ENCODE measurements at places on chromosomes 13 and 19. TPM values are rescaled to one million over a fixed set of nuclear protein-coding genes. Genes with fewer than 3 reads are reported as not detected.

DNA sequence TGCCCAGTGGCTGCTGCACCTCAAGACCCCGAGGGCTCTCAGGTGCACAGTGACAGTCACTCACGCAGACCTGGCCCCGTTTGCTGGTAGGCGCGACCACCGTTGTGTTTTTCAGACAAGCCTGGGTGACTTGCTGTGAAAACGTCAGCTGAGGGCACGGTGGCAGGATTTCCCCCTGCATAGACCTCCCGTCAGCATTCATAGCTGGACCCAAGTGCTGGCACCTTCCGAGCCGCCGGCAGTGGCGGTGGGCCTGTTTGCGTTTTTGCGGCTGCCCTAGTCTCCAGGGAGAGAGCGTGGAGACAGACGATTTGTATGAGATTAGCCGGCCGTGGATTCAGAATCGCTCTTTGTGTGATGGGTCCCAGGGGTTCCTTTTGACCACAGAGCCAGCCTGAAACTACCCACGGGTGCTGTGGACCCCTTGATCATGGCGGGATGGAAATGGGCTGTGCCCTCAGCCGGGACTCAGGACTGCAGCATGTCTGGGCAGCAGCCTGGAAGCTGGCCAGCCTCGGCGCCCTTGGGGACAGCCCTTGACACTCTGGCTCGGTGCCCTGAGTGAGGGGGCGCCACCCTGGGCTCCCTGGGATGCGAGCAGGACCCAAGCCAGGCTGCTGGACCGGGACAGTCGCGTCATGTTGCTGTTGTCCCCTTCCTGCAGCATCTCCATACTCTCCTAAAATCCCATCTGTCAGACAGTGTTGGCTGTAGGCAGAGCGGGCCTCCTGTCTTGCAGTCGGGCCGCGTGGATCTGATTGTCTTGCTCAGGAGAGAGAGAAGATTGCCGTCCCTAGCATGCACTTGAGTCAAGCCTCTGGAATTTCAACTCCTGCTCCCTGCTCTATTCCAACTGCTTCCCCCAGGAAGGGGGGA lies 8.6 kb downstream of the KDM4B start:
- no peaks in the 10 kb centered on the region for H3K27me3 ChIP-seq
- peaks cover 2% of the 10 kb centered on the region for H3K36me3 ChIP-seq
- peaks cover 15% of the 10 kb centered on the region for H3K4me1 ChIP-seq
- H3K4me3 ChIP-seq: no peak overlapping the region
- no peak for DNase-seq
- no peak overlapping the region for H3K27ac ChIP-seq

The CRX gene
- not detected for total RNA-seq

DNA sequence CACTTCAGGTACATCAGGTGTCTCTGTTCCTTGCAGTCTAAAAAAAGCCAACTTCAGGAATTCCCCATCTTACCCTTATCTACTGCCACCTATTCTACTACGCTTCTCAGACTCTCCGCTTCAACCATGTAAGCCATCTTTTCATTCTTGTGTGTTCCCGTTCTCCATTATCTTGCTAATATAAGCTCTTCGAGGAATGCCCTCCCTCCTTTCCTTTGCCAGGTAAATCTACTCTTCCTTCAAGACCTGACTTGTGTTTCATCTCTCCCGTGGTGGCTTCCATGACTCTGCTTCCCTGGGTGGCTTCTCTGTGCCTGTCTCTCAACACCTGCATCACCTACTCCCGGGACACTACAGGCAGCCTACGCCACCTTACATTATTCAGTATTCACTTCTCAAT lies 42.3 kb upstream of the MEDAG start:
- no peaks in the 10 kb centered on the region for H3K36me3 ChIP-seq
- peaks cover 15% of the 10 kb centered on the region for H3K27me3 ChIP-seq
- no peak overlapping the region for H3K4me3 ChIP-seq
- no peak for DNase-seq
- H3K27ac ChIP-seq: no peak overlapping the region

DNA sequence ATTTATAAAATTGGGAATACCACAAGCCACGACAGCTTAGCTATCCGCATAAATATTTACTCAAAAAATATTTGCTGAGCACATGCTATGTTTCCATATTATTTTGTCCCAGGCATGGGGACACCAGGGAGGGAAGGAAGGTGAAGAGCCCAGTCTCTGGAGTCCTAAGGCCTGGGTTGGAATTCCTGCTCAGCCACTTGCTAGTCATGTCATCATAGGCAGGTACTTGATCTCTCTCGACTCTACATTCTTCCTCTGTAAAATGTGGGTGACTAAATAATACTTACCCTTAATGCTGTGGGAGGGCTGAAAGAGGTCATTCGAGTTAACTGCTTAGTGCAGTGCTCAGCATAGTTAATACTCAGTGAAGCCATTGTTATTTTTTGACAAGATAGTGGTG lies 4.3 kb upstream of the RNASEH2B start:
- H3K27me3 ChIP-seq: peaks cover 5% of the 10 kb centered on the region
- peaks cover 13% of the 10 kb centered on the region for H3K4me1 ChIP-seq
- no peak for DNase-seq
- H3K27ac ChIP-seq: no peak overlapping the region

DNA sequence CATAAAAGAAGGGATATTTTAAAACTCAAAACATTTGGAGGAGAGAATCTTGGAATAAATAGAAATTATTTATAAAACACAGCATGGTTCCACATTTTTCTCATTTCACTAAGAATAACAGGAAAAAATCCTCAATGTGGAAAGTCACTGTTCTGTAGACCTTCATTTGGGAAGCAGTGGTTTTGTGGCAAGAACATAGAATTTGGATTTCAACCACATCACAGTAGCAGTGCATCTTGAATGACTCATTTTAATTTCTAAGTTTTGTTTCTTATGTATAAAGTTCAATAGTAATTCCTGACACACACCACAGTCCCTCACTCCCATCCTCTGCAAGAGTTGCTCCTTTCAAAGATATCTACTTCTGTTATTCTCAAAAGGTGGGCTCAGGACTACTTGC lies 264.0 kb downstream of the ENOX1 start:
- H3K27ac ChIP-seq: no peak overlapping the region
- H3K36me3 ChIP-seq: peaks cover 1% of the 10 kb centered on the region
- no peaks in the 10 kb centered on the region for H3K4me1 ChIP-seq
- H3K4me3 ChIP-seq: no peak overlapping the region
- no peak for DNase-seq

DNA sequence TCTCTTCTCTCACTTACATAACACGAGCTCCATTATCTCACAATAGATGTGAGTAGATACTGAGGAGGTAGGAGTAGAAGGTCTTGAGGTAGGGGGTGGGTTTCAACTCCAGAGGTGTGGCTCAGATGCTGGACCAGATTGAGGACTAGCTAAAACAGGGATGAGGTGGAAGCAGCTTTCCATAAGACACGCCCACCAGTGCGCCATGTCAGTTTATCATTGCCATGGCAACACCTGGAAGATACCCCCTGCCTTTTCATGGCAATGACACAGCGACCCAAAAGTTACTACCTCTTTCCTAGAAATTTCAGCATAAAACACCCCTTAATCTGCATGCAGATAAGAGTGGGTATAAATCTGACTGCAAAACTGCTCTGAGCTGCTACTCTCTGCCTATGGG lies 44.1 kb downstream of the KCTD15 start:
- DNase-seq: no peak
- no peak overlapping the region for H3K27ac ChIP-seq
- H3K4me3 ChIP-seq: no peak overlapping the region
- H3K4me1 ChIP-seq: no peaks in the 10 kb centered on the region

DNA sequence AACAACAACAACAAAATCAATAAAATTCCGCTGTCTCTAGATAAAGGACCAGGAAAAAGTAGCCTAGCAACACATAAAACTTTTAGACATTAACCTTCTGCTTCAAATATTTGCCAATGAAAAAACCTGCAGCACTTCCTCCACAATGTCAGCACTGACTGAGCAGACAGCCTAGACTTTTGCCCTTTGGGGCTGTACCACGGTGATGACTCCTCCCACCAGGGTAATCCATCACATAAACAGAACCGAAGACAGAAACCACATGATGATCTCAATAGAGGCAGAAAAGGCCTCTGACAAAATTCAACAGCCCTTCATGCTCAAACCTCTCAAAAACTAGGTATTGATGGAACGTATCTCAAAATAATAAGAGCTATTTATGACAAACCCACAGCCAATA lies 30.2 kb upstream of the TRPC4 start:
- no peak for DNase-seq
- no peaks in the 10 kb centered on the region for H3K27me3 ChIP-seq
- H3K36me3 ChIP-seq: no peaks in the 10 kb centered on the region

DNA sequence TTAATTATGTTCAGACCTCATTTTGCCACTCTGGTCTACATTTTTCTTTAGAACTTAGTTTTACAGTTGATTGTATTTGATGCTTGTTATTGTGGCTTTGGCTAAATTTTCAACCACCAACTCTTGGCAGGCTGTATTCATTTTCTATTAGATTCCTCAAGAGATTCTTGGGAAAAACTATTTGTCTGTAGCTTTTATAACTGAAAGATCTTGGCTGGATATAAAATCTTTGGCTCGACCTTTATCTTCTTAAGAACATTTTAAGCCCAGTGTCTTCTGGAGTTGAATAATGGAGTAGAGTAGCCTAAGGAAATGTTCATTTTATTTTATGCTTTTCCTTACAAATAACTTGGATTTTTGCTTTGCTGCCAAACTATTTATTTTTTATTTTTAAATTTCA lies 848.5 kb downstream of the PCDH17 start:
- H3K27me3 ChIP-seq: no peaks in the 10 kb centered on the region
- DNase-seq: no peak
- no peaks in the 10 kb centered on the region for H3K4me1 ChIP-seq
- no peak overlapping the region for H3K4me3 ChIP-seq
- no peaks in the 10 kb centered on the region for H3K36me3 ChIP-seq
- no peak overlapping the region for H3K27ac ChIP-seq

The PSG7 gene
- total RNA-seq: not detected

The CABP5 gene
- not detected for total RNA-seq

GRCh38 chr13:28237944-28238343 lies 99.6 kb downstream of the PAN3 start:
- no peak for DNase-seq
- peaks cover 40% of the 10 kb centered on the region for H3K36me3 ChIP-seq
- H3K27ac ChIP-seq: no peak overlapping the region

The ZNF560 gene
- 0.34 TPM for total RNA-seq

- DNase-seq: no peak
- H3K4me3 ChIP-seq: no peak overlapping the region
- H3K36me3 ChIP-seq: peaks cover 26% of the 10 kb centered on the region
Measured at GRCh38 chr19:47104680-47105079, 8.9 kb downstream of the ZC3H4 start.

The NLRP11 gene
- total RNA-seq: not detected

DNA sequence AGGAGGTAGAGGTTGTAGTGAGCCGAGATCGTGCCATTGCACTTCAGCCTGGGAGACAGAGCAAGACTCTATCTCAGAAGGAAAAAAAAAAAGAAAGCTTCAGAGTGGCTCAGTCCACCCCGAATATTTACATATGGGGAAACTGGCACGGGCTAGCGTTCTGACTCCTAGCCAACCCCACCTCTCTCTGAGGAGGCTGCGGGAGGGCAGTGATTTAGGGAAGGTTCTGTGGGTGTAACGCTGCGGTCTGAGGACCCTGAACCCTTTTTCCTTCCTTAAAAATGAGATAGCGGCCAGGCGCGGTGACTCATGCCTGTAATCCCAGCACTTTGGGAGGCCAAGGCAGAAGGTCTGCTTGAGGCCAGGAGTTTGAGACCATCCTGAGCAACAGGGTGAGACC lies 5.0 kb downstream of the LRRC25 start:
- peaks cover 51% of the 10 kb centered on the region for H3K27me3 ChIP-seq
- no peak overlapping the region for H3K4me3 ChIP-seq
- no peak overlapping the region for H3K27ac ChIP-seq
- no peak for DNase-seq
- H3K4me1 ChIP-seq: peaks cover 12% of the 10 kb centered on the region
- no peaks in the 10 kb centered on the region for H3K36me3 ChIP-seq

DNA sequence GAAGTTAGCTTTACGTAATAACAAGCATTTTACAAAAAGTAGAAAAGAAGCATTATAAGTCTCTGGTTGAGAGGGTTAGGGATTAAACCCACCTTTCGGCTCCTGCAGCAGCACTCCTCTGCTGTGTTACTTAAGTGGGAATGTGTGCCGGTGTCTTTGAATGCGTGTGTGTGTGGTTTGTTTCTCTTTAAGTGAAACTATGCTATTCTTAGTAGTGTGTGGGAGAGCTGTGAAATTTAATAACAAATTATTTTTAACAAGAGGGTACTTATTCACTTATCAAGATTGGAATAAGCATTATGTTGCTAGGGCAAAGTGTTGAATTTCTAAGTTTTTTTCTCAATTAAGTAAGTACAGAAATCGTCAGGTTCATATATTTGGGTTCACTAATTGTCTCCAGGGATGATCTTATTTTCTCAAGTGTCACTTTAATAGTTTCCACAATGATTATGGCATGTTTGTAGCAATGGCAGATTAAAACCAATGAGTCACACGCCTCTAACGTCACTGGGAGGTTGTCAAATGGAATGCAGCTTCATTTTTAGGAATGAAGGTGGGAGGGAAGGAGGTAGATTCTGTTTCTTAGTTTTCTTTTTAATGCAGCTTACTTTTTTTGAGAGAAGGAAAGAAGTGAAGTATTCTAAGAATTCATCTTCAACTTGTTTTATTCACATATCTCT lies 151.3 kb downstream of the LMO7 start:
- H3K27me3 ChIP-seq: no peaks in the 10 kb centered on the region
- peaks cover 15% of the 10 kb centered on the region for H3K36me3 ChIP-seq
- DNase-seq: no peak
- H3K4me1 ChIP-seq: no peaks in the 10 kb centered on the region
- H3K27ac ChIP-seq: no peak overlapping the region

GRCh38 chr19:52734331-52734892 lies 432 bp downstream of the ZNF611 start:
- peak overlapping the region; percentile 90 for H3K4me3 ChIP-seq
- no peak for DNase-seq
- peak overlapping the region; percentile 91 for H3K27ac ChIP-seq
- peaks cover 23% of the 10 kb centered on the region for H3K4me1 ChIP-seq

The MAB21L1 gene
- total RNA-seq: 0.09 TPM

- no peak overlapping the region for H3K4me3 ChIP-seq
- DNase-seq: no peak
- peaks cover 36% of the 10 kb centered on the region for H3K27me3 ChIP-seq
- H3K36me3 ChIP-seq: peaks cover 2% of the 10 kb centered on the region
- H3K4me1 ChIP-seq: peaks cover 20% of the 10 kb centered on the region
Measured at GRCh38 chr13:50370303-50370950, 355.2 kb downstream of the KCNRG start.

- no peak overlapping the region for H3K4me3 ChIP-seq
- no peak for DNase-seq
- no peaks in the 10 kb centered on the region for H3K36me3 ChIP-seq
- no peak overlapping the region for H3K27ac ChIP-seq
- H3K4me1 ChIP-seq: no peaks in the 10 kb centered on the region
- H3K27me3 ChIP-seq: peaks cover 14% of the 10 kb centered on the region
Measured at GRCh38 chr19:20269461-20269860, 102.4 kb downstream of the ZNF486 start.

GRCh38 chr13:37960427-37960826 lies 90.9 kb upstream of the TRPC4 start:
- no peaks in the 10 kb centered on the region for H3K4me1 ChIP-seq
- H3K4me3 ChIP-seq: no peak overlapping the region
- H3K36me3 ChIP-seq: no peaks in the 10 kb centered on the region
- no peak overlapping the region for H3K27ac ChIP-seq

Data from activated naive CD8-positive, alpha-beta T cell treated with anti-CD3 and anti-CD28 coated beads, Interleukin-2, amount 10 ng/mL, durations not matched to agents 7 days and 5 days (primary cell).